ENCODE measurements at places on chromosomes 7 and 10. TPM values are rescaled to one million over a fixed set of nuclear protein-coding genes. Genes with fewer than 3 reads are reported as not detected.

DNA sequence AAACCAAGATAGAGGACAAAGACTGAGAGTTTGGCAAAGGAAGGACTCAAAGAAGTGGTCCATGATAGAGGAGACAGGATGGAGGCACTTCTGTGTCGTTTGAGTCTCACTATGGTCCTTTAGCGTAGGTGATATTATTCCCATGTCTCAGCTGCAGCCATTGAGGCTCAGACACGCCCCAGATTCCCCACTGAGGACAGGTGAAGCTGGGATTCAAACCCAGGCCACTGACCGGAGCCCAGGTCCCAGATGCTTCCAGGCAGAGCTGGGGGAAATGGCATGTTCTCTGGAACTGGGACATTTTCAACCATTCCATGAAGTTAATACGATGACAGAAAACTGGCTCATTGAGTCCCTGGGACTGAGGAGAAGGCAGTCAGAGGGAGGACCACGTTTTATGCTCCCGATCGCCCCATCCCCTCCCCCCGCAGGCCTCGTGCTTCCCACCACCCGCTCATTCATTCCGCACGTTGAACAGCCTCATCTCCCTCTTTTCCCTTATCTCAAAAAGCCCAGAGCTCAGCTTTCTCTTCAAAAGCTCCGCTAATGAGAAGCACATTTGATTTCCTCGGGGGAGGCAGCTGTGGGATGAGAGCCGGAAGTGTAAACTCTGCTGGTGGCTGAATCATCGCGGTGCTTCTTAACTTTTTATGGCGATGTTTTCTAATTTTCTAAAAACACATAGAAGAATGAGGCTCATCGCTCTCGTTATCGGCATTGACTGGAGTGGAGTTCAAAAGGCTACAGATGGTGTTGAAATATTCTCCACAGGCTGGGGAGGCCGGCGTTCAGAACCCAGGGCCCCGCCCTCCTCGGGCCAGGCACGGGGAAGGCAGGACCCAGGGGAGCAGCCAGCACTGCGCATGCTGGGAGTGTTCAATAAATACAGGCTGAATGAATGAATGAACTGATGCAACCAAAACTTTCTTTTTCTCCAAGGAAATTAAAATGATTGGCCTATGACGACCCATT lies 64.0 kb downstream of the OAT start:
- peak; percentile 96 for DNase-seq

The FFAR4 gene
- total RNA-seq: not detected

The ZNF107 gene
- total RNA-seq: 3.9 TPM

- no peak for DNase-seq
These were observed 68.4 kb upstream of the OIT3 start for GRCh38 chr10:72825163-72825562.

DNA sequence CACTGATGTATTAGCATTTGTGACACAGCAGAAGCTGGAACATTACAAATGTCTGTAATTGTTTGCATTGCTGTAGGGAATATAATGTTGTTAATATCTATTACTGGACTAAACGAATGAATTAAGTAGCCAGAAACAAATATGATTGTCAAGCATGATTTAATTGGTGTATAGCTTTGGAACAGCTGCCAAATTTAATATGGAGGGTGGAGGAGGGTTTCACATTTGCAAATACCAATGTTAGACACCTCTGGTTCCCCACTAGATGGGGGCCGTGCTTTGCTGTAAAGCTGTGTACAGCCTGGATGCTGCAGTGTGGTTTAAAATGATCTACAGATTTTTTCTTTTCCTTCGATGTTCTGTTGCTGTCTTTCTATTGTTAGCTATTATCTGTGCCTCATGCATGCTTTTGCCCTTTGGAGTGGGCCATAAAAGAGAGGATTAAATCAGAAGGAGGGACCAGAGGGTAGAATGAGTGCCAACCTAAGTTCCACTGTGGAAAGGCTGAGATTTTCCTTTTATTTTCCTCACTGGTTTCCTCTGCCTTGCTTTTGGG lies 23.1 kb downstream of the DNAJB9 start:
- DNase-seq: peak; percentile 46

The PTF1A gene
- total RNA-seq: not detected

The LEP gene
- total RNA-seq: not detected

The SPDYE11 gene
- total RNA-seq: not detected

- DNase-seq: no peak
These were observed 70.9 kb downstream of the AMZ1 start for GRCh38 chr7:2758673-2759616.

DNA sequence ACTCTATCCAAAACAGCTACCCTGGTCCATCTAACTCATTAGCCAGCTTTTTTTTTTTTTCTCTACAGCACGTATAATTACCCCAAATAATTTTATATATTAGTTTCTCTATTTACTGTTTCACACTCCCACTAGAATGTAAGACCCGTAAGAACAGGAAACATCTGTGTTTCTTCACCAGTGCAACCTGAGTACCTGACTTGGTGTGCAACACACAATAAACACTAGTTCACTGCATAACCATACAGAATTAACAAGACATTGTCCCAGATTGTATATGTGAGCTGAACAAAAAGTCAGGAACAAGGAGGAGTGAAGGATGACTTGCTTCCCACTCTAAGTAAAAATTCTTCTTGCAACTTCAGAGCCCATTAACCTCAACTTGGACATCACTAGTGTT lies 180.2 kb upstream of the AKR1E2 start:
- DNase-seq: no peak

Data from fibroblast of villous mesenchyme (primary cell).